ENCODE measurements at places on chromosomes 16 and 17.

DNA sequence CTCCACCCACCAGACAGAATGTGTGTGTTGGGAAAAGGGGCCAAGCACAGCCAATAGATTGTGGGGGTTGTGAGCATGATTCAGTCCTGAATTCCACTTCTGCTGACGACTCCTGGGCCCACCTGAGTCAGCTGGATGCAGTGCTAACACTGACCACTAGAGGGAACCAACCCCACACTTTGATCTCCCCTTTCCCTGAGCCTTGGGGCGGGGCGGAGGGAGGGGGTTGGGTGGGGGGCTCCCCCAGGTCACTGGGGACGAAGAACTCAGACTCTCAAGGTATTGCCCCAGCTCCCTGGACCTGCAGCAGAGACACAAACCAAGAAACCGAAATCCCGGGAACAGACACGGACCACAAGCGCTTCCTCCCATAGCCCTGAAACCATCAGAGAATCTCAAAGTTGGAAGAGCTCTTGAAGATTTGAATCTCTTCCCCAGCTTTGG lies 621 bp upstream of the CSHL1 start:
- peak; percentile 51 for DNase-seq

GRCh38 chr16:2768403-2769089 lies 8.5 kb downstream of the ELOB start:
- DNase-seq, result no peak

- DNase-seq, result no peak
Observed at GRCh38 chr16:19424478-19424877, 6.8 kb downstream of the TMC5 start.

DNA sequence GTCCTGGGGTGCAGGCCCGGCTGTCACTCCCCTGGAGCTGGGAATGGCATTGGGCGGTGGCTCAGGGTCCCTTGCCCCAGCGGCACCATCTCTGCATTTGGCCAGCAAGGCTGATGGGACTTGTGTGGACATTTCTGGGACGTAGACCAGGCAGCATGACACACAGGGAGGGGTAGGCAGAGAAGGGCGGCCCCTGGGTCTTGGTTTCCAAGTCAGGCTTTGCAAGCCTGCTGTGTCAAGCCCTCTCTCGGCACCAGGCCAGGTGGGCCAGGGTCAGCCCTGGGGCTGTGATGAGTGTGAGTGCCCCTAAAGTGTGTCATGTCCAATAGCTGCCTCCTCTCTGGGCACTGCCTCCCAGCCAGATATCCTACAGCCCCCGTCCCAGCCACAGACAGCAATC lies 335.2 kb downstream of the SEC14L1 start:
- DNase-seq, result no peak

- DNase-seq, result no peak
Observed at GRCh38 chr17:54372069-54372749, 528.4 kb upstream of the TOM1L1 start.

DNA sequence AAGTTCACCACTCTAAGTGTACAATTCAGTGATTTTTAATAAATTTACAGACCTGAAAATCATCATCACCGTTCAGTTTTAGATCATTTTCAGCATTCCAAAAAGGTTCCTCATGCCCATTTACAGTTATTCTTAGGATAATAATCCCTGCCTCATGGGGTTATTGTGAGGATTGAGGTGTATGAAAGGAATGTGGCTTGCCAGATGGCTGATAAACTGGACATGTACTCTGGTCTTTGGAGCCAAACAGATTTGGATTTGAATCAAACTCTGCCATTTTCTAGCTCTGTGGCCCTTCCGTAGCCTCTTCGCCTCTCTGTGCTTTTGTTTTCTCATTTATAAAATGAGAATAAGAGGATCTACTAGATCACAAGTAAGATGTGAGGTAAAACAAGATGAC lies 53.9 kb upstream of the GPRC5B start:
- DNase-seq, result no peak

DNA sequence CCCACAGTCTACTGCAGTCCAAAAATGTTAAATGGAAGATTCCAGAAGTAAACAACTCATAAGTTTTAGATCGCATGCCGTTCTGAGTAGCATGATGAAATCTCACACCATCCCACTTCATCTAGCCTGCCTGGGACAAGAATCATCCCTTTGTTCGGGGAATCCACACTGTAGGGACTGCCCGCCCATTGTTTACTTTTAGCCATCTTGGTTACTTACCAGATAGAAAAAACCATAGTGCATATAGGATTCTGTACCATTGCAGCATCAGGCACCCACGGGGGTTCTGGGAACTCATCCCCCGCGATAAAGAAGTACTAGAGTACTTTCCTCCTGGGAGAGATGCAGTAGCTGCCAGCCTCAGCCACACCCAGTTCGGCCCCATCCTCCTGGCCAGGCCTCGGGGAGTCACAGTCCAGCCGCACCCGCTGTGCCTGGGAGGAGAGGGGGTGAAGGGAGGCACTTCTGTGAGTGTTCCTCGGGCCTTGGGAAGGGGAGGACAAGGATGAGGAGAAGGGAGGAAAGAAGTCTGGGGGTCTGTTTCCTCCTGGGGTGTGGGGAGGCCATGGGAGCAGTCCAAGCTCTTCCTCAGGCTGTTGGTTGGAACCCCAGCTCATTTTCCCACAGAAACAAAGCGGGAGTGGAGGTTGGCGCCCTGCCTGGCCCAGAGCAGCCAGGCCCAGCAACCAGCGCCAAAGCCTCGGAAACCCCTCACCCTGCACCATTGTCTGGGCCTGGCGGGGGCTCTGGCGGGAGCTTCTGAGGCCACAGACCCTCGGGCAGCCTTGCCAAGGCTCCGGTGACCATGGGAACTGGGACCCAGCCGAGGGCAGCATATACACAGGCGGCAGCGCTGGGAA lies 8.9 kb downstream of the TRIM47 start:
- no peak for DNase-seq

DNA sequence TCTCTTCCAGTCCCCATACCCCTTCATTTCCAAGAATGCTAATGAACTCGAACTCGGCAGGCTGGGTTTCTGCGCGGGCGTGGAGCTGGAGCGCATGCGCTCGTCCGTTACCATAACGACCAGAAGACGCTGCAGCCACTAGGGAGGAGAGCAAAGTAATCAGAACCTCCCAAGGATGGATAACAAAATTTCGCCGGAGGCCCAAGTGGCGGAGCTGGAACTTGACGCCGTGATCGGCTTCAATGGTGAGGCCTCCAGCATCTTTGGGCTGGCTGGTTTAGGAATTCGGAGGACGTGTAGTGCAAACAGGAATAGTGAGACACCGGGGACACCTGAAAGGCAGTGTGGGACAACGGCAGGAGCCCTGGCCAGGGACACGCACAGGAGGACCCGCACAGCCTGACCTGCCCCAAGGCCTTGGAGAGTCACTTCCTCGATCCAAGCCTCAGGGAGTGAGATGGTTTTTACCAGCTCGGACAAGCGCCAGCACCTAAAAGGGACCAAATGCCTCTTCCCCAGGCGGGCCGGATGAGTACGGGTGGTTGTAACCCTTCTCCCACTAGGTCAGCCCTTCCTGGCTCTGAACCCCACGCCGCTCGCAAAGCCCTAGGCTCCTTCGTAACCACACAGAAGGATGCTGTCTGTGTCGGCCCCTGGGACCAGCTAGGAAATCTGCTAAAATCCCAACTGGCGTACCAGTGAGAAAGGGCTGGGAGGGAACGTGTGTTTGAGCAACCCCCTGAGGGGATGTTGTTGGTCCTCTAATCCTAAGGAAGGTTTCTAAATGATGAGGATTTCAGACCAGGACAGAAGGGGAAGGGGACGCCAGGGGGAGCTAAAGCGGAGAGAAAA lies at the start of gene CFAP52:
TSS of gene CFAP52 (plus strand) at position 122 of the 852 bp plus-strand sequence. CDS start at position 176, 54 bp downstream.
- peak; percentile 44 for DNase-seq

DNA sequence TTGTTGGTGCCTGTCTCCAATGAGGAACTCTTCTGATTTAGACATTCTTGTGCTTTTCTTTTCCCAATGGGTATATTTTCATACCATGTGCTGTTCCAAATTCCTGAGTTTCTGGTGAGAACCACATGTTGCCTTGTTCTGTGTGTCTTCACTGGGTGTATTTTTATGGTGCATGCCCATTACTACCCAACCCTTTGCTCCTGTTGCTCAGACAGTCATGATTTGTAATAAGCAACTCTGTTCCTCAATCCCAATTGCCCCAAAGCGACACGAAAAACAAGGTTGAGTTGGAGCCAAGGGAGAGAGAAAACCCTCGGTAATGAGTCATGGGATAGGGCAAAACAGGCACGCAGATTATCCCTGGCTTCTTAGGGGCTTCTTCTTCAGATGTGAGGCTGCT lies 101.8 kb downstream of the ABCA8 start:
- no peak for DNase-seq

DNA sequence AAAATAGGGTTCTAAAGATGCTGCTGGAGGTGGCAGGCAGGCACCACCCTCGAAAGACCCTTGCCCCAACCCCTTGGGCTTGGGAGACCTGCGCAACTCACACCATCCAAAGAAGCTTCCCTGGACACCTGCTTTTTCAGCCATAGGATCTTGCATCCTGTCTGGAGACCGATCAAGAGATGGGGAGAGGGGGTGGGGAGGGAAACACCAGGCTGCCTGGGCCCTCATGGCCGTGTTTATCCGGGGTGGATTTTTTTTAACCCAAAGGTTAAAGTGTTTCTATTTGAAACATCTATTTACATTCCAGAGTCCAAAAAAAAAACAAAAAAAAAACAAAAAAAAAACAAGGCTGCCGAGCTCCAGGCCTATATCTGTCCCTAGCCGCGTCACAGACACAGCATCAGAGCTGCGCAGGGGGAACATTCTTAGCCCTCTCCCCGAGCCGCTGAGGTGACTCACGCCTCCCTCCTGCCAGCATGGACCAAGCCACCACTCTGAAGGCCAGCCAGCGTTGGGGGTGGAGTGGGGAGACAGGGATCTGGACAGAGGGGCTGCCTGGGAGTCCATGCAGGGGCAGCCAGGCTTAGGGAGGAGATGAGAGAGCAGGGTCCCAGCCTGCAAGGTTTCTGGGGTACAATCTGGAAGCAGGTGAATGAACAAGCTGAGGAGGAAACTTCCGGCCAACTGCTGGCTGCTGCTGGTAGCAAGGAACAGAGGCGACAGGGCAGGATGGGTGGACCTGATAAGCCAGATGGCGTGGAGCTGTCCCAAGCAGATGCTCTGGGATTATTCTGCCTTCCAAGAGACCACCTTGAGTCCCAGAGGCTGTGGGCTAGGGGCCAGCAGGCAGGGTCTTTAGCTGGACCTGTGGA lies 14.8 kb downstream of the HDAC5 start:
- no peak for DNase-seq

DNA sequence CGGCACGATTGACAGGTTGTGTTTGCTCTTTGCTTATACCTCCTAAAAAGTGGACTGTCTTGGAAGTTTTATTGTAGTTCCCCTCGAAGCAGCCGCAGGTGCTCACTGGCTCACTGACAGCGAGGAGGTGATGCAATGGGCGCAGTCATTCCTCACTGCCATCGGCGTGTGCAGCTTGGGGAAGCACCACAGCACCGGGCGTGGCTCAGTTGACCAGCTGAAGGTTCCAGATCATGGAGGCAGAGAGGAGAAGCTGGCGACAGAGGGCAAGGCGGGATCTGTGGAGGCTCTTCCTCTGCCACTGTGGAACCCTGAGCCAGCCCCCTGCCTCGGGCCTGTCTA lies 72.1 kb upstream of the TNRC6C start:
- DNase-seq, result no peak

DNA sequence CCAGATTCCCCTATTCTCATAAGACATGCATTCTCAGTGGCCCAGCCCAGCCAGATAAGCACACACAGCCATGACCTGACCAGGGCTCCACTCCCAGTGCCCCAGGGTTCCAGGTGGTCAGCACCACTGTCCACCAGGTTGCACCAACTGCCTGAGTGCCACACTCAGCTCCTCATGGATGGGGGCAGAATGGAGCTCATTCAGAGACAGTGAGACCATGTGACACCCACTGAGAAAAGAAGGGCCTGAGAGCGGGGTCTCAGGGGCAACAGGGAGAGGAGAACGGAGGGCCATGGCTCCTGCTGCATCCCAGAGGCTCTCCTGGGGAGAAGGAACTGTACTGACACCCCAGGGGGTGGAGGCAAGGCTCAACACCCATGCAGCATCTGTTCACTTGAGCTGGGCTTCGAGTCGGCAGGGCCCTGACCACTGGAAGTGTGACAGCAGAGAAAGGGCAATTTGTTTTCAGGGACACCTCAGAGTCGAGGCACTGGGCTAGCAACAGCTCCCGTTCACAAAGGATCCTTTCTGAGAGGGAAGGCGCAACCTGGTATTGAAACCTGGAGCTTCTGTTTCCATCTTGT lies 18.7 kb upstream of the SLC38A8 start:
- DNase-seq, result no peak

- DNase-seq, result no peak
Observed at GRCh38 chr17:34719569-34719968, 140.2 kb downstream of the TMEM132E start.

DNA sequence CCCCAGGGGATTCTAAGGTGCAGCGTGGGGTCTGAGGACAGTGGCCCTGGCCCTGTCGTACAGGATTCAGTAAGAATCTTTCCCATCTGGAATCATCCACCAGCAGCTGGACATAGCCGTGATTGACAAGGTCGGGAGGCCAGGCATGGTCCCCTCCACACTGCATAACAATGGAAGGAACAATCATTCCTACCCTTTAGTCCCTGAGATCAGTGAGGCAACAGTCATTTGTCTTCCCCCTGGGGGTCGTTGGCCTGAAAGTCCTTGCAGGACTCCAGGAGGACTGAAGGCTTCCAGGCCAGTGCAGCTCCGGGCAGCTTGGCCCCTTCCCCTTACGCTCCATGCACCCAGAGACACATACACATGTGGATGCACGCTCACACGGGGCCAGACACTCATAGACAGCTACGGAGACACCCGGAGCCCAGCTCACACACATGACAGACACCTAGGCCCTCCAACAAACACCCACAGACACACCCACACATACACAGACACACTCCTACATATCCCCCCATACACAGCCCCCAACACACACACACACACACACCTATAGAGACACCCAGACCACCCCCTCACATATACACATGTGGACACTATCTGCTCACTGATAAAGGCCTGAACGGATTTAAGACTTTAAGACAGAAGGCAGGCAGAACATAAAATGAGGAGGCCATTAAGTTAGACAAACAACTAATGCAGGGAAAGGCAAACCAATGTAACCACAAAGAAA lies 42.9 kb downstream of the LITAF start:
- no peak for DNase-seq

DNA sequence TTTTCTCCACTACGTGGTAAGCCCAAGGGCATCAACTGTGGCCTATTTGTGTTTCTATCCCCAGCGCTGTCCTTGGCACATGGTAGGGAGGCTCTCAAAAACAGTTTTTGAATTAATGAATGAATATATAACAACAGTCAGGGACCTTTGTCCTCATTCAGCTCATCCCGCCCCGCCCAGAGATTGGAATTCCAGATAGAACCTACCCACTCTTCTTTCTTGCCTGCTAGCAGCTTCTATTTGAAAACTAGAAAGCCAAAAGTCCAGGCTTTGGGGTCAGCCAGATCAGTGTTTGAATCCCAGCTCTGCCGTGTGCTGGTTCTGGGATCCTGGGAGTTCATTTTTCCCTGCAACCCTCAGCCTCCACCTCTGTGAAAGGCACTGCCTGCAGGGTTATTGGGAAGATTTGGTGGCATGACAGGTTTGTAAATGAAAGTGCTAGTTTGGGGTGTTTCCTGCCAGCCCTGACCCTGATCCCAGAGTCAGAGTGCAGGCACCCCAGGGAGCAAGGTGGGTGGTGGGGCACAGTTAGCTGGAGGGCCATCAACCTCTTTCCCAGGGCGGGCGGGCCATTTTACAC lies 4.5 kb downstream of the NHERF1 start:
- no peak for DNase-seq

GRCh38 chr16:71628810-71629209 lies 2.8 kb downstream of the MARVELD3 start:
- no peak for DNase-seq

All from stimulated activated CD8-positive, alpha-beta memory T cell treated with anti-CD3 and anti-CD28 coated beads, Interleukin-2, amount 100 ng/mL, for 1 hour (primary cell).